Activated naive CD4-positive, alpha-beta T cell treated with anti-CD3 and anti-CD28 coated beads, Interleukin-2, amount 50 U/mL, for 72 hours (primary cell): ENCODE measurements at places on chromosomes 2 and 18.
A peak's percentile ranks its signal among the peaks of the same experiment; 100 is the strongest.

GRCh38 chr18:65081786-65082185 lies 669.0 kb upstream of the CDH7 start:
- DNase-seq, result no peak

DNA sequence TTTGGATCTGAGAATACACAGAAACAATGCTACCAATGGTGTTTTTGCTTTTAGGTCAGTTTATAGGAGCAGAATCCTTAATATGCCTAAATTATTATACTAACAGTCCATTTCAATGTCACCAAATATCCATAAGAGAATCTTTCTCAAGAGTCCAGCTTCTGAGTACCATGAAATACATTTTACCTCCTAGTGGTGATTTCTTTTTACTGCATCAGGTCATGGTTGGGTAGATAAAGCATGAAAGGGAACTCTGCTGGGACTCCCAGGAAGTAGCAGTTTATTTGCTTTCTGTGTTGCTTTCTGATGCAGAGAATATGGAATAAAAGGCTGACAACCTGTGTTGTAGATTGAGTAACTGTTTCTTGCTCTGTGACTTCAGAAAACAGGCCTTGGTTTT lies 115.6 kb downstream of the PPP1R1C start:
- no peak for DNase-seq

DNA sequence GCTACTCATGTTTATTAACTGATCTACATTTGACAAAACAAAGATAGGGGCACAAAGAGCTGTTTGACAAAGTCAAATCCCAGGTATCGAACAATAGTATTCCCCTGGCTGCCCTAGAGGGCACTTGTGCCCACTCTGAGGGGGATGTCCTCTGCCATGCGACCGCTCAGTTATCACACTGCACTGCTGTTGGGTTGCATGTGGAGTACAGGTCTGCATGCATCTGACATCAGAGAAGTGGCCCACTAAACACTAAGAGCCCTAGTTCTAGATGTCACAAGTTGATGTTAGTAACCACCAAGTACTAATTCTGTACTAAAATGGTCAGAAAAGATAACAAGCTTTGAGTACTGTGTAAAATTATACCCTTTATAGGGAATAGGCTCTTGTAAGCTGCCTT lies 20.1 kb upstream of the FLACC1 start:
- no peak for DNase-seq

DNA sequence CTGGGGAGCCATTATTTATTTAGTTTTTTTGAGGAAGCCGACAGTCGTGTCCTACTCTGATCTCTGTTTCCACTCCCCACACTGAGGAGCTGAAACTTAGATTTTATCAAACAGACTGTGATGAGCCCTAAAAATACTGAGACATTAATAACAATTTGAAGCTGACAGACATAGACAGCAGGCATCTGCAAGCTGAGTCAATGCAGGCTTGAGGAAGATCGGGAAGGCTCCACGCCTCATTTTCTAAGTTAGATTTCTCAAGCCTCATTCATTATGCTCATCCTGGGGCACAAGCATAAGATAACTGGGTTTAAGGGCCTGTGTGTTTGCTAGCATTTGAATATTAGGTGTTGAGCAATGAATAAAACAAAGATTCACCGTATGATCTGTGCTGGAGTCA lies 26.3 kb downstream of the EFR3B start:
- DNase-seq, result no peak

DNA sequence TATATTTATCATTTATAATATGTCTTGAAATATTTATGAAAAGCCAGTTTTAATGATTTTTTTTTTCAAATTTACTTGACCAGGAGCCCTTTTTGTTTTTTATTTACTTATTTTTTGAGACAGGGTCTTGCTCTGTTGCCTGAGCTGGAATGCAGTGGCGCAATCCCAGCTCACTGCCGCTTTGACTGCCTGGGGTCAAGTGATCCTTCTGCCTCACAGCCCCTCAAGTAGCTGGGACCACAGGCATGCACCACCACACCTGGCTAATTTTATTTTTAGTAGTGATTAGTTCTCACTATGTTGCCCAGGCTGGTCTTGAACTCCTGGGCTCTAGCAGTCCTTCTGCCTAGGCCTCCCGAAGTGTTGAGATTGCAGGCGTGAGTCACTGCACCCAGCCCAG lies 5.7 kb downstream of the EPB41L5 start:
- no peak for DNase-seq

GRCh38 chr2:54638774-54639187 lies 84.7 kb upstream of the EML6 start:
- no peak for DNase-seq

DNA sequence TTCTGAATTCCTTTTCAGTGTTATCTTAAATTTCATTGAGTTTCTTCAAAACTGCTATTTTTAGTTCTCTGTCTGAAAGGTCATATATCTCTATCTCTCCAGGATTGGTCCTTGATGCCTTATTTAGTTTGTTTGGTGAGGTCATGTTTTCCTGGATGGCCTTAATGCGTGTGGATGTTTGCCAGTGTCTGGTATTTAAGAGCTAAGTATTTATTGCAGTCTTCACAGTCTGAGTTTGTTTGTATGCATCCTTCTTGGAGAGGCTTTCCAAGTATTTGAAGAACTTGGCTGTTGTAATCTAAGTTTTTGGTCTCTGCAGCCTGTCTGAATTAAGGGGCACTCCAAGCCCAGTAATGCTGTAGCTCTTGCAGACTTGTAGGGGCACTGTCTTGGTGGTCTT lies 249.3 kb downstream of the ZNF385B start:
- DNase-seq, result no peak

DNA sequence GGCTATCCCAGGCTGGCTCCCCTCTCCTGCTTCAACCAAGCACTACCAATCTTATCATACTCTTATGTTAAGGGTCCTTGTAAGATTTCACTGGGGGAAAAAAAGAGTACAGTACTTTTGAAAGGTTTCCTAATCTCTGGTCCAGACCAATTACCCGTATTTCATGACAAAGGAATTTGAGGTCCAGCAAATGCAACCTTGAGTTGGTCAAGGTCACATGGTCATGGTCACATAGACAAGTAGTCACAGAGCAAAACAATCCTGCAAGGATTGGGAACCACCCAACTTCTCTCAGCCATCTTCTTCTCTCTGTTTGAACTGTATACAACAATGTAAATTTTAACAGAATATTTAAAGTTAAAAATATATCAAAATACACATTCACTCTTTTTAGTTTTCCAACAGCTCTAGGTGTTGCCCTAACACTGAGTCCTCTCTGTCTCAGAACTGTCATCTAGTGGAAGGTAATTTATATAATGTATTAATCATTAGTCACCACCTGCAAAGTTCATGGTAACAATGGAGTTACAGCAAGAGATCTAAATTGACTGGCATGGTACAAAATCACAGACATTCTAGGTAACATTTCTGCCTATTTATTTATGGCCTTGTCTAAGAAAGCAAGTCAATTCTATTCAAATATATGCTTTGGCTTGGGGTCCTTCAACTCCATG lies 21.5 kb downstream of the DTNB start:
- DNase-seq, result no peak

DNA sequence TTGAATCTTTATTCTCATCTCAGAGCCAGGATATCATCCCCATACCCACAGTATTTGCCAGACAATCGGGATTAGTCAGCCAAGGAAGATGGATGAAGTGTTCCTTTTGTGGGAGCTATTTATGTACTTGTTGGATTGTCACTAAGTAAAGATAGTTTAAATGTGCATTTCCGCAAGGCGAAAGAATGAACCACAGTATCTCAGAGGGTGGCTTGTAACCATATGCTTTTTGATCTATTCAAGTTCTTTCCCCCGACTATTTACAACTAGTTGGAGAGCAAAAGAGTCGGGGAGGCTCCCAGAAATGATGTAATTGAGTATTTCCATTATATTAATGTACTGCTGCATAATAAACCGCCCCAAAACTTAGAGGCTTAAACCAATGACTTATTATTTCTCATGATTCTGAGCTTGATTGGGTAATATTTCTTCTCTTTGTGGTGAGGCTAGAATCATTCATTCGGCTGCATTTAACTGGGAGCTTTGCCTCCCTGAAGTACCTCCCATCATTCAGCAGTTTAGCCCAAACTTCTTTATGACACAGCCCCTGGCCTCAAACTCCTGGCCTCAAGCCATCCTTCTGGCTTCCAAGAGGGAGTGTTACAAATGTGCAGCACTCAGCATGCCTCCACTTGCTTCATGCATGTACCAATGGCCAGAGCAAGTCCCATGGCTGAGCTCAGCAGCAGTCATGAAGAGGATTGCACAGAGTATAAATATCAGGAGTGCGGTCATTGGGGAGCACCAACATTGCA lies 423.7 kb downstream of the METTL4 start:
- DNase-seq, result no peak

DNA sequence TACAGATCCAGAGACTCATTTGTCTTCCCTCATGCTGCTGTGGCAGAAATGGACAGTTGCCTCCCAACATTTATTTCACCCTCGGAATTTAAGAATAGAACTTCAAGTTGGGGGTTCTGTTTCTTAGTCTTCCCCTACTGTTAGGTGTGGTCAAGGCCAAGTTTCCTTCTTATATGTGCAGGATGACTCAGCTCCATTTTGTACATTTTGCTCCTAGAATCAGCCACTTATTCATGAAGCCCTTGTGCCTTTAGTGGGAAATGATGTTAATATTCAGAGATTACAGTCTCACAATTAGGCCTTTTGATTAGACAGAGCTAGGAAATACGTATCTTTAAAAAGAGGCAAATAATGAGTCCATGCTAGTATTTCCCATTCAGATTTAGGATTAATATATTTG lies 46.2 kb upstream of the ELOA2 start:
- DNase-seq, result no peak

GRCh38 chr2:105398336-105399206 lies at the start of gene FHL2:
Gene FHL2, minus strand, starts transcription at chr2:105399051. Its CDS starts 12,535 bp downstream, at chr2:105386516.
- DNase-seq, result peak; percentile 72

- no peak for DNase-seq
Observed at GRCh38 chr18:30489890-30490643, 552.5 kb downstream of the DSC3 start.

- no peak for DNase-seq
Observed at GRCh38 chr2:101119431-101119830, 31.8 kb downstream of the TBC1D8 start.

DNA sequence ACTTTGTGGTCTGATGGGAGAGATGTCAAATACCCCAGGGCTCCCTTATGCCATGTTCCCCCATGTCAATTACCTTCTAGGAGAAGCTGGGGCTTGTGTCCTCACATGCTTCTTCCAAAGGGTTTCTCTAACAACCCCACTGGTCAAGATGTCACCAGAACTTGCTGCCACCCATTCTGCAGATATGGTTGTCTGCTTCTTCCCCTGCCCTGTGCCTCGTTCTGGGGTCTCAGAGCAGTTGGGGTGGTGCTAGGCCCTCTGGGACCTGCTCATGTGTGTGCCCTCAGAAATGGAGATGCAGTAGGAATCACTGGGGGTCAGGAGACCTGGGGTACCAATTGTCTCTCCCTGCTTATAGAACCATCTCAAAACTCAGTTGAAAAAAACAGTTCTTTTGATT lies 268.6 kb downstream of the MYCN start:
- no peak for DNase-seq

- peak; percentile 26 for DNase-seq
Observed at GRCh38 chr2:100248971-100249370, 73.3 kb downstream of the LONRF2 start.

DNA sequence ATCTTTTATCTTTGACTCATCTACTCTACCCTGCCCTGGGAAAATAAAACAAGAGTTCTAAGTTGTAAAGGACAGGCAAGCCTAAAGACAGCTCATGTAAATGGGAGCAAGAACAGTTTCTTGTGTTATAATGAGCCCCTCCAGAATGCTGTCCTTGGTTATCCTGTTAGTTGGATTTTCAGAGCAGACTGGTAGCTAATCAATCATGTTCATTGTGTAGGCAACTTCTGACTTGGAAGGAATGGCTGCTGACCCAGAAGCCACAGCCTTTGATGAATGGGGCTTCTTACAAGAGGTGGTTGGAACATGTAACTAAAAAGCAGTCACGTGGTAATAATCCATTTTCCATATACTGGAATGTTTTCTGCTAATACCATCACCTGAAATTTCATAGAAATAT lies 254.2 kb downstream of the AGPS start:
- DNase-seq, result no peak

- DNase-seq, result no peak
Observed at GRCh38 chr2:129794540-129794939, 184.9 kb upstream of the RAB6C start.

- DNase-seq, result no peak
Observed at GRCh38 chr18:48832938-48833700, 117.6 kb downstream of the SMAD7 start.

GRCh38 chr2:239688122-239688681 lies 287.4 kb upstream of the HDAC4 start:
- no peak for DNase-seq

GRCh38 chr2:140990416-140990815 lies 1140.4 kb downstream of the LRP1B start:
- no peak for DNase-seq

- no peak for DNase-seq
Observed at GRCh38 chr2:70854411-70854810, 18.8 kb upstream of the CD207 start.

DNA sequence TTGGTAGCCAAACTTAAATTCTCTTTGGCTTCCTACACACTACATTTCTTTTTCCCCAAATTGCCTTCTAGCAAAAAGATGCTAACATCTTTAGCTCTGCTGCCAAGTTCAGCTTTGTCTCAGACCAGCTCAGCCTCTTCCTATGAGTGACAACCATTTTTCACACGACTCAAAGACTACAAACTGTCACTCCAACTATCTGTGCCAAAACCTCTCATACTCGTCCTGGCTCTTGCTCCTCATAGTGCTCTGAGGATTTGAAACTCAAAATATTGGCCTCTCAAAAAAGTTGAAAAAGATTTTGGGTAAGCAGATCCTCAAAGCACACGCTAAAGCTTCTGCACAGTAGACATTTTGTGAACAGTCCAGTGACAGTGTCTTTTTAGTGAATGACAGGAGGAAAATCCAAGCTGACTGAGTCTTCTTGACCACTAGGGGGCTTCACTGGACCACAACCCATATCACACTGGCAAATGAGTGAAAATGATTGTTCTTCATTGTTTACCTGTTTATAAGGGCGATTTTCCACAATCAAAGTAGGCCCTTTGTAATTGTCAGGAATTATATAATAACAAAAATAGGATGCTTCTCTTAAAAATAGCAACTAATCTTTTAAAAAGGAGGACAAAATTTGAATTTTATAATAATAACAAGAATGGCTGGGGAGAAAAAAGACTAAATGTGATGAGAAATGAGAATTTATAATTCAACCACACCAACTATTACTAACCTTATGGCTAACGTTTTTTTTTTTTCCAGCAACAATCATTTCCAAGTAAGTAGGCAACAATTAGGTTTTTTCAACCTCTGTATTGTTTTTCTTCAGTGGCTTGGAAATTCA lies 85.5 kb upstream of the PGAP1 start:
- no peak for DNase-seq

DNA sequence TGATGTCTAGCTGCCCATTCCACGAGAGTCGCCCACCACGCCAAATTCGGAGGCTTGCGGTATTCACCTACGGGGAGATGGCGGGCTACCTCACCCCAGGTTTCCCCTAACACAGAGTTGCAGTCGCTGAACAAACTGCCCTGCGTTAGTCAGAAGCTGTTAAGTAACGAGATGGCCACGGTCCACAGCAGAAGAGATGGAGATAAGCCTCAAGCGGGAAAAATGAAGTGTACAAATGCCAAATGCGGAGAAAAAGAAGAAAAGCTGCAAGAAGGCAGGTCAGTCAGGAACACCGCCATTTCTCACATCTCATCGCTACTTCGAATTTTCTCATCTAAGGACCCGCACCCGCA lies 425 bp downstream of the ASB3 start:
- no peak for DNase-seq

- no peak for DNase-seq
Observed at GRCh38 chr18:40197711-40198110, 1757.3 kb upstream of the PIK3C3 start.
